ENCODE measurements at places on chromosomes 16 and 17. TPM values are rescaled to one million over a fixed set of nuclear protein-coding genes. Genes with fewer than 3 reads are reported as not detected.

DNA sequence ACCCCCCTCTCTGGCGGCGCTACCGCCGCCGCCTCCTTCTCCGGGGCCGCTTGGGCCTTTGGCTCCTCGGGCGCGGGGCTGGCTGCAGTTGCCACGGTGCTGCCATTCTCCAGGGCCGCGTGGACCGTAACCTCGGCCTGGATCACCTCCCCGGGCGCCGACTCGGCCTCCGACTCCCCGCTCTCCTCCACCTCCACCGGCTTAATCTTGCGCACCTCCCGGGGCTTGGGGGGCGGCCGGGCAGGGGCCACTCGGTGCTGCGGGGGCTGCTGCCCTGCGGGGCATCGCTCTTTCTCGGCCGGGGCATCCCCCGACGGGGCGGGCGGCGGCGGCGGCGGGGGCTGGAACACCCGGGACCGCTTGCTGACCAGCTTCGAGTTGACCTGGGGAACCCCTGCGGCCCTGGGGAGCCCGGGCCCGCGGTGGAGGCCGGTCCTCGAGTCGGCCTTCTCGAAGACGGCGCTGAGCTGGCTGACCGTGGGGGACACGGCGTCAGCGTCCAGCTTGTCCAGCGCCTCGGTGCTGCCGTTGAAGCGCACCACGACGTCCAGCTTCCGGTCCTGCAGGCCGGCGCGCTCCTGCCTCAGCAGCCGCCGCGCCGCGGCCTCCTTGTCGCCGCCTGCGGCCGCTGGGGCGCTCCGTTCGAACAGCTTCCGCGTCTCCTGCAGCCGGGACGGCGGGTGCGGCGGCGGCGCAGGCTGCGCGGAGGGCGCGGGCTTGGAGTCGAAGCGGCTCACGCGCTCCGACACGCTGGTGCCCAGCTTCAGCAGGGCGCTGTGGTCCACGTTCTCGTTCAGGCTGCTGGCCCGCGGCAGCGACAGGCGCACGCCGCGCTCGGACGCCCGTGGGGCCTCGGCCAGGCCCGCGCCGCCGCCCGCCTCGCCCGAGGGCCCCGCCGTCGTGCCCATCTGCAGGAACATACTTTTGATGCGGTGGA, 792 bp downstream of the PPP1R9B start:
- DNase-seq = peak; percentile 95

DNA sequence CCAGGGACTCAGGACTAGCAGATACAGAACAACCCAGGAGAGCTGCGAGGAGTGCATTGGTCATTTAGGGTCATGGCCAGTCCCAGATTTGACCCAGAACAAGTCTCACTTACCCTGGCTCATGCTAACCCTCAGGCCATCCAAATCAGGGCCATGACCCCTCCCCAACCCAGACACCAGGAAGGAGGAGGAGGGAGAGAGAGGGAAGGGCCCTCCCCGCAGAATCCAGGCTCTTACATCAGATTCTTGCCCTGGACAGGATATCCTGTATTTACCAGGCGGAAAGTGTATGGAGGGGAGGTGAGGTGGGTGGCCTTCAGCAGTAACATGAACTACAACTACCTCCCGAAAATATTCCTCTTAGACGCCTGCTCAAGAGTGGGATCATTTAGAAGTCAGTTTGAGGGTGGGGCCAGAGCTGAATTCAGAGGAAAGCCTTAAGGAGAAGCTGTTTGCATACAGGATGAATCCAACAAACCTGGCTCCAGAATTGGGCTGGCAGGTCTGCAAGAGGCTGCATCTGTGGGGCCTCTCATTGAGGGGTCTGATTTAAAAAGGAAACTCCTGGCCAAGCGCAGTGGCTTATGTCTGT, 2.1 kb downstream of the VAT1 start:
- DNase-seq = no peak

GRCh38 chr17:77728871-77729270, 229.6 kb upstream of the TNRC6C start:
- no peak for DNase-seq

DNA sequence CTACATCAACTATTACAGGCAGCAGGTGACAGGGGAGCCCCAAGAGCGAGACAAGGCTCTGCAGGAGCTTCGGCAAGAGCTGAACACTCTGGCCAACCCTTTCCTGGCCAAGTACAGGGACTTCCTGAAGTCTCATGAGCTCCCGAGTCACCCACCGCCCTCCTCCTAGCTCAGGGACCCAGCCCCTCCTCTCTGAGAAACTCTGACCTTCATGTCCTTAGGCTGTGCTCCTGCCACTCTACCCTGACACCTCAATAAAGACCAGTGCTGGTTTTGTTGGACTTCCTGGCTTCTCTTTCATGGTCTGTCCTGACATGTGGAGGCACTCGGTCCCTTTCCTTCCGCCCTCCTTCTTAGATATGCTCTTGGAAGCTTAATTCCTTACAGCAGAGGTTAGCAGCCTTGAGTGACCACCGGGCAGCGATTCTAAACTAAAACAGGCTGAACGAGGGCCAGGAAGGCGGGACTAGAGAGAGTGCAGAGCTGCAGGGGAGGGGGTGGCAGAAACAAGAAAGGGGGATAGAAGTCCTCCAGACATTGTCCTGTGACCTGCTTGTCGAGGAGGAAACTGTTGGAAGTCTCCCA, 915 bp downstream of the AHSP start:
- DNase-seq = no peak

GRCh38 chr16:51383909-51384308, 232.8 kb upstream of the SALL1 start:
- no peak for DNase-seq

DNA sequence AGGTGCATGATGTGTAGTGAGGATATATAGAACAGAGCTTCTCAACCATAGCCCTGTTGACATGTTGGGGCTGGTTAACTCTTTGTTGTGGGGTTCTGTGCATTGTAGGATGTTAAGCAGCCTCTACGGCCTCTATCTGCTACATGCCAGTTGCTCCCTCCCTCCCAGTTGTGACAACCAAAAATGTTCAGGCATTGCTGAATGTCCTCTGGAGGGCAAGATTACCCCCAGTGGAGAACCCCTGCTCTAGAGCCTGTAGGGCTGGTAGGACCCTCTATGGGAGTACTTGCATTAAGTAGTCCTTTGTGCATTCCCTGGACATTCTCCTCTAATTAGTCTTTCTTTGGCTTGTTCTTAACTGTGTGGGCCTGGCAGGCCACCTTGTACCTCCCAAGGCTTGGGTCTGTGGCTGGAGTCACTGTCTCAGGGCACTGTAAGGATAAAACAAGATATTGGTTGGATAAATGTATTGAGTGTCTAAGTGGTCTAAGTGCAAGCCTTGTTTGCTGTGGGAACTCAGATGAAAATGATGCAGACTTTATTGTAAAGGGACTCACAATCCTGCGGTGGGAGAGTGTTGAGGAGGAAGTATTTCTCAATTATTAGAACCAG, 19.8 kb upstream of the MYO1D start:
- no peak for DNase-seq

FAM20A gene
- 58.0 TPM for total RNA-seq

DDX19B gene
- 34.1 TPM for total RNA-seq

PMFBP1 gene
- total RNA-seq = 0.79 TPM

ZNF205 gene
- total RNA-seq = 8.9 TPM

TBC1D3G gene
- total RNA-seq = not detected

ZNF207 gene
- total RNA-seq = 187 TPM

All from spleen (tissue), 13 donors.